Fibroblast of the aortic adventitia (primary cell): ENCODE measurements at places on chromosomes 7 and 10.

DNA sequence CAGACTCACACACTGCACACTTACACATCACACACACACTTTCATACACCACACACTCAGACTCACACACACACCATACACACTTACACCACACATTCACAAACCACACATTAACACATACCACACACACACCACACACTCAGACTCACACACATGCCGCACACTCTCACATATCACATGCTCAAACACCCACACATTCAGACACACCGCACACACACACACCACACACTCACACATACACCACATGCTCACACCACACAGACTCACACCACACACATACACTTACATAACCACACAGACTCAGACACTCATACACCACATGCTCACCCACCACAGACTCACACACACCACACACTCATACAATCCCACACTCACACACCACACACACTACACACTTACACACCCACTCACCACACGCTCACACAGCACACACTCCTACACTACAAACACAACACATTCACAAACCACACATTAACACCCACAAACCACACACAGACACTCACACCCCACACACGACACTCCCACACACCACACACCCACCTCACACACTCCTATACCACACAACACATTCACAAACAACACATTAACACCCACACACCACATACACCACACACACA, 125.4 kb downstream of the EVX1 start:
- no peak for DNase-seq

- peak; percentile 85 for DNase-seq
Measured at GRCh38 chr10:101052285-101052684, 9.5 kb upstream of the KAZALD1 start.

GRCh38 chr7:46811529-46811928, 770.4 kb downstream of the TNS3 start:
- DNase-seq: peak; percentile 95

DNA sequence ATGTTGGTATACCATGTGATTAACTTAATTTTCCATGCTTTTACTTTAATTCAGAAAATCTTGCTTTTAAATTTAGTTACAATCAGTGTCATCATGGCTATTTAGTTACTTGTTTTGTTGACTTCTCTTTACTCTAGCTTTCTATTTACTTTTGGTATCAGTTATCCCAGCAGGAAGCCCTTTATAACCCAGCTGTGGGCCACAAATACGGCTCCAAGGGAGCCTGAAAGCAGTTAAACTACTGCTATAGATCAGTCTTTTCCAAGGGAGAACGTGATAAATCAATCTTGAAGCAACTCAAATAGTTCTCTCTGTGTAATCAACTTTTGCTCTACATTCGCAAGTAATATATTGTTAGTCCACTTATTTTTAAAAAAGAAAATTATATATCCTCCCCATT, 287.4 kb downstream of the CACNA2D1 start:
- no peak for DNase-seq

GRCh38 chr10:103055105-103055504, 137.0 kb downstream of the CNNM2 start:
- no peak for DNase-seq

GRCh38 chr10:87634311-87634710, 25.4 kb upstream of the PAPSS2 start:
- no peak for DNase-seq

- no peak for DNase-seq
Measured at GRCh38 chr7:48031111-48031510, 2.2 kb upstream of the SUN3 start.

DNA sequence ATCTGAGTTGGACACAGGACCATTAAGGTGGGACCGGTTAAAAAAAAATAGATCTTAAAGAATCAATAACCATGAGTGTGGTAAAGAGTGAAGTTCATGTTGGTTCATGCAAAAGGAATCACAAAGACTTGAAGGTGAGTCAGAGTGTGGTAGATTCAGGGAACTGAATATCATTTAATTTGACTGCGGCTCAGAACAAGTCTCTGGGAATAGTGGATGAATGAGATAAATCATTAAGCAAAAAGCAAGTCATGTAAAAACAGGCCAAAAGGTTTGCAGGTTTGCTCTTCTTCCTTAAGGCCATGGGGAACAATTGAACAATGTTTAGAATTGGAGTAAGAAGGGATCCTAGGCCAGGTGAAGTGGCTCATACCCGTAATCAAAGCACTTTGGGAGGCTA, 385.8 kb downstream of the ETV1 start:
- no peak for DNase-seq

GRCh38 chr10:109773288-109774120, 149.8 kb downstream of the XPNPEP1 start:
- DNase-seq: peak; percentile 59

GRCh38 chr10:68861253-68861652, 33.9 kb downstream of the STOX1 start:
- DNase-seq: peak; percentile 8

GRCh38 chr7:101486433-101487104, 123.9 kb downstream of the COL26A1 start:
- DNase-seq: peak; percentile 4

GRCh38 chr10:88651101-88651551, 13.1 kb upstream of the LIPF start:
- DNase-seq: peak; percentile 97

DNA sequence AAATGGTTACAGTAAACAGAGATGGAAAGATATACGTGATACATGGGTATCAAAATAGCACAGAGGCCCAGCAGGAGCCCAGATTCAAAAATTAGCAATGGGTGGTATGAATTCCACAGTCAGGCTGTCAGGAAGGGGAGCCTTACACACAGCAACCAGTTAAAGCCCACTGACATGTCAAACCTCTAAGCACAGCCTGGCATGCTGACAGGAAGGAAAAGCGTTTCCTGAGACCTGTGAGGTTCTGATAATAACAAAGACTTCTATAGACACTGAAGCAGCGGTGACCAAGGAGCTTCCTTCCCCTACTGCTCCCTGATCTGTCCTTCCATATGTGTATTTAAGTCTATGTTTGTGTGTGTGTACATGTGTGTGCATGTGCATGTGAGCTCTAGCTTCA, 89.9 kb downstream of the PHYHIPL start:
- DNase-seq: no peak

- peak; percentile 5 for DNase-seq
Measured at GRCh38 chr10:99328579-99329303, 415 bp upstream of the CNNM1 start.

- no peak for DNase-seq
Measured at GRCh38 chr7:4734587-4735345, 40.7 kb upstream of the AP5Z1 start.

GRCh38 chr7:135160098-135160857, 10.2 kb downstream of the CYREN start:
- peak; percentile 61 for DNase-seq

GRCh38 chr10:90960355-90960814, 39.5 kb upstream of the ANKRD1 start:
- peak; percentile 75 for DNase-seq

DNA sequence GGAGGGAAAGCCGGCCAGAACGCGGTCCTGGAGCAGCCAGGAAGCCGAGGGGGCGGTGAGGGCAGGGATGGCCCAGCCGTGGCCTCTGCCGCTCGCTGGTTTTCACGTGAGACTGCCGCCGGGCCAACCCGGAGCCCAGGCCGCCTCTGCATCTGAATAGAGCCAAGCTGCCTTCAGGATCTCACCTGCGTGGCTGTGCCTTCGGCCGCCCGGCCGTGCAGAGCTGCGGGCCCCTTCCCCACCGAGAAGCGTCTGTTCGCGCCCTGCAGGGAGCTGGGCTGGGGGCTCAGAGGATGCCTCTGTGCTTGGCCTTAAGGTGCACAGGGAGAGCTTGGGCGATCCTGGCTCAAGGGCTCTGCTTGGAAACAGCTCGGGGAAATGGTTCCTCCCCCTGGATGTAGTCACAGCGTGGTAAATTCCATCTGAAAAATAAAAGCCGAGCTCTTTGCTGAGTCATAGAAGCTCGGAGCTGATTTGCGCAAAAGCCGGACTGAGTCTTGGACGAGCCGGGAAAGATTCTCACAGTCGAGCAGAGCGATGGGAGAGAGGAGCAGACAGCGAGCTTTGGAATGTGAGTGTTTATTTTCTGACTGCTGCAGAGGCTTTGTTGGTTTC, at the start of gene JAKMIP3:
Gene JAKMIP3, plus strand, starts transcription at position 456 of the 615 bp plus-strand sequence. CDS start 38,863 bp downstream, outside the sequence.
- DNase-seq: peak; percentile 88

- DNase-seq: no peak
Measured at GRCh38 chr10:2733278-2733963, 333.9 kb upstream of the PFKP start.

DNA sequence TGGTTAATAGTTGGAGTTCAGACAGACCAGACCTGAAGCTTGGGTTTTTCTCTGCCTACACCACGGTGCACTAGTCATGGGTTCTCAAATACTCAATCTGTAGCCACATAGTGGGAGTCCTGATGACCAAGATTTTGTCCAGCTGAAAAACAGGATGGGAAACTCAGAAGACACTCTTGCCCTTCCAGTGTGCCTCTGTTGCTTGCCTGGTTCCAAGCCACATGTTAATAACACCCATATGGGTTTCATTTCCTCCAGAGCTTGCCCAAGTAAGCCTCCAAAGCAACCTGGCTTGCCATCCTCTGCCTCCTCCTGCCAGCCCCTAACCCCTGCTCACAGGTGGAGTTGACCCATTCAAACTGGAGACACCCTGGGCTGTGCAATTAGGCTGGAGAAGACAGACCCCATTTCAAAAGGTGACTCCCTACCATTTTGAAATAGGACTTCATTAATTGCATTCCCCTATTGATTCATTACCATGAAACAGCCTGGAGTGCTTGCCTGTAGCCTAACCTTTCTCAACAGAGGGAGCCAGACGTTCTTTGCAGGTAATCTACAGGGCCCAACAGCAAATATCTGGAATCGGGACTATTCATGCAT, 108.0 kb upstream of the HABP2 start:
- no peak for DNase-seq

GRCh38 chr10:132654708-132655661, 117.4 kb downstream of the INPP5A start:
- peak; percentile 64 for DNase-seq
